Osteoblast (primary cell): ENCODE measurements at places on chromosomes 7 and 10. TPM values are rescaled to one million over a fixed set of nuclear protein-coding genes. Genes with fewer than 3 reads are reported as not detected.

GRCh38 chr7:145431834-145432233 lies 596.0 kb upstream of the TPK1 start:
- no peak for DNase-seq

The CUBN gene
- 0.88 and 1.1 TPM in 2 replicates for total RNA-seq

GRCh38 chr7:142455392-142455791 lies 197.5 kb upstream of the PRSS58 start:
- no peak for DNase-seq

The FGFR2 gene
- total RNA-seq: 9.7 and 13.8 TPM in 2 replicates

- DNase-seq: no peak
Measured at GRCh38 chr10:113743594-113743993, 7.9 kb upstream of the PLEKHS1 start.

The STEAP1B gene
- 31.8 and 40.4 TPM in 2 replicates for total RNA-seq

GRCh38 chr7:151440799-151441445 lies 981 bp upstream of the CRYGN start:
- DNase-seq: peak; percentile 93

The MYL10 gene
- not detected in 2 replicates for total RNA-seq

The CALD1 gene
- total RNA-seq: 1,075 and 1,123 TPM in 2 replicates

GRCh38 chr7:124700655-124701054 lies 64.9 kb downstream of the GPR37 start:
- no peak for DNase-seq

The EPO gene
- total RNA-seq: not detected in 2 replicates

GRCh38 chr10:18217577-18217976 lies 77.4 kb downstream of the CACNB2 start:
- DNase-seq: no peak

DNA sequence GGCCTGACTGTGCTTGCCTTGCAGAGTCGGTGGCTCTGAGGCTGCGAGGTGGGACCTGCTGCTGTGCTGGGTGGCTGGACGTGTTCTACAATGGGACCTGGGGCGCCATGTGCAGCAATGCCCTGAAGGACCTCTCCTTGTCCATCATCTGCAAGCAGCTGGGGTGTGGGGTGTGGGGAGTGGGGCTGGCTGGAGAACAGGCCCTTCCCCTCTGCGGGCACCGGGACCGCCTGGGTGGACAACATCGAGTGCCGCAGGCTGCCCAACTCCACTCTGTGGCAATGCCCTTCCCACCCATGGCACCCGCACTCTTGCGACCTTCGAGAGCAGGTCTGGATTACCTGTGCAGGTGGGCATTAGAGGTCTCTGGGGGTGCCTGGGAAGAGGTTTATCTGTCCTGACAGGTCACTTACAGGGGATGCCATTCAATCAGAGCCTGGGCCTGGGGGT lies 10.9 kb downstream of the SCART1 start:
- DNase-seq: peak; percentile 54
